ENCODE measurements at places on chromosomes 5 and 9. TPM values are rescaled to one million over a fixed set of nuclear protein-coding genes. Genes with fewer than 3 reads are reported as not detected.

PCDHB4 gene
- not detected for total RNA-seq

- no peak for DNase-seq
Measured at GRCh38 chr5:89421035-89421434, 538.1 kb upstream of the MEF2C start.

ZNF454 gene
- total RNA-seq, result 0.22 TPM

SLC6A7 gene
- not detected for total RNA-seq

DNA sequence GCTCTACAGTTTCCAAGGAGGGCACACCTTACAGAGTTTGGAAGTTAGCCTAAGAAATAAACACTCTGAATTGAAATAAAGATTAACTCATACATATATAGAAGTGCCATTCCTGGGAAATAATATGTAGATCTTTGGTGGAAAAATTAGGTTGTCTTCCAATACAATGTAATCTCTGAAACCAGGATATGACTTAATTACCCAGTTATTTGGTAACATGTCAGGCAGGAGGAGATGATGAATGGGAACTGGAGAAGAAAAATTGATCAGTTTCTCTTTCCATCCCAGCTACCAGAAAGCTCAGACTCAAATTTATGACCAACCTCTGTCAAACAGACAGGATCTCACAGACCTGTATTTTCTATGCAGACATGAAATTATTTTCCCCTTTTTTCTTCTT lies 215.2 kb upstream of the SNX2 start:
- DNase-seq, result no peak

DNA sequence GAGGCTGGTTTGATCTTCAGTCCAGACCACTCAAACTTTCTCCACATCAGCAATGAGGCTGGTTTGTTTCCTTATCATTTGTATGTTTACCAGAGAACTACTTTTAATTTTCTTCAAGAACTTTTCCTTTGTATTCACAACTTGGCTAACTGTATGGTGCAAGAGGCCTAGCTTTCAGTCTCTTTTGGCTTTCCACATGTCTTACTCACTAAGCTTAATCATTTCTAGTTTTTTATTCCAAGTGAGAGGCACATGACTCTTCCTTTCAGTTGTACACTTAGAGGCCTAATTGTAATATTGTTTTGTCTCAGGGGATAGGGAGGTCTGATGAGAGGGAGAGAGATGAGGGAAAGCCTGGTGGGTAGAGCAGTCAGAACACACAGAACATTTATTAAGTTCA lies 554.0 kb upstream of the ARRDC3 start:
- no peak for DNase-seq

MAML1 gene
- 50.6 TPM for total RNA-seq

DNA sequence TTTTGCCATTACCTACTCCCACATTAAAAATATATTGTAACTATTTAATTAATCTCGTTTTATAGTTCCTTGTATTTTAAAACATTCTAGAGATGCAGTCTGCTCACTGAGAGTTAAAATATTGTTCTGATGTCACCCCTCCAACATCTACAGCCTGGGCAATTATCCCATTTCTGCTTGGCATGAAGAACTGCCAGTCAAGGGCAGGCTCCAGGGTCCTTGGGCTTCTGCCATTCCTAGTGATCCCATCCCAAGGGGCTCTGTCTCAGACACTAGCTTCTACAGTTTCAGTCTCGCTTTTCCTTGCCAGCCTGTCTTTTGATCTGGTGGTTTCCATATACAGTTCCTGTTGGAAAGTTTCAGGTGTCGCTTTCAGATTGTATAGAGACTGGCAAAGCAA lies 287.2 kb downstream of the TMEM232 start:
- no peak for DNase-seq

DNA sequence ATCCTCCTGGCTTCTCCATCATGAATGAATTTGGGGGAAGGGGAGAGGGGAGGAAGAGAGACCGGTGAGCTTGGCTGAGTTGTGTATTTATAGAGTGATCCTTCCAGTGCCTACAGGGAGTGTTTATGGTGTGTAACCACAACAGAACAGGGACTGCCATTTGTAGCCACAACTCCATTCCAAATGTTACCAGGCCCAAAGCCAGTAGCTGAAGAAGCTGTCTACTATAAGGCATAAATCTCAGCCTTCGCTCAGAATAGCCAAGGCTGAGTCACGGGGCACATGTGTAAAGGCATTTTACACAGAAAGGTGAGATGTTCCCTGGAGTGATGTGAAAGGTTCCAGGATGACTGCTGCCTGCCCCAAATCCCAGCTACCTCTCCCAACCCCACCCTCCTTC lies 2.5 kb downstream of the TMEM252 start:
- no peak for DNase-seq

- no peak for DNase-seq
Measured at GRCh38 chr5:138491284-138491648, 26.0 kb downstream of the EGR1 start.

DNA sequence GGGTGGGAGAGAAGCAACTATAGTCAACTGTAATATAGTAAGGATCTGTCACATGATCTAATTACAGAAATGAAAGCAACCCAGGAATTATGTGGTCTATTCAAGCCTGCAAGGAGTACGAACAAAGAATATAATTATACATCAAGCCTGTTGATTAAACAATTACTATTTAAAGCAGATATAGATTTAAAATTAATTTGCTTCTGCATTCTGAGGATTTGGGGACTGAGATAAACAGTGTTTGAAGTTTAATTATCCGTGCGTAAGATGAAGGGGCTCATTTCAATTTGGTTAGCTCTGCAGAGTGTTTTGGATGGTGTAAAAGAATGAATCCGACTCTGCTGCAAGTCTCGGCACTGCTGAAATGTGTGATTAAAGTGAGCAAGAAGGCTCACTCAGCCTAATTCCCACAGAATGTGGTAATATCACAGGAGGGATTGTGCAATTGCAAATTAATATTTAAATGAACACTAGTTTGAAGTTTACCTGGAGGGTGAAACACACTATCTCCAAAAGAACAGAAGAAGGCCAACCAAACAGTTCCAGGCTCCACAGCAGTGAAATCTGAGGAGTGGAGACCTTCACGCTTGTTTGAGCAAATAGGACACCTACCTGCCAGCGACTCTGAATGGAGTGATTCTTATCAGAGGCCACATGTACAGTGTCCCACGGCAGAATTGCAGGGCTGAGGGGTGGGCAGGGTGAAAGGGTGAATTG lies 420.6 kb upstream of the SLC30A5 start:
- no peak for DNase-seq

C1QTNF3 gene
- total RNA-seq, result 11.9 TPM

CDX1 gene
- total RNA-seq, result not detected

HOMER1 gene
- 4.1 TPM for total RNA-seq

DNA sequence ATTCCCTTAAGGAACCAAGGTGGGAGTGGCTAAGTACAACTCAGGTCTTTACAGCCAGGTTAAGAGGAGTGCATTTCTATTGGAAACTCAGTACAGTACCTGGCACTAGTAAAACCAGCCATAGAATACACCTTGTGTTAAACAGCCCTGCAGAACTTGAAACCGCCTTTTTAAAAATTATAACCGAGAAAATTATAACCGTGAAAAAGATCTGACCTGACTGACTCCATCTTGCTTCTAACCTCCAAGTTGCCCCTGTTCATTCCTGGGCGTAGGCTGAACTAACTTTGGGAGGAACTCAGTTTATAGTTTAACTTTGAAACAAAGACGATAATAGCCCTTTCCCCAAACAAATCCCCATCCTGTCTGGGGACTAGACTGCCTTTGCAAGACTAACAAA lies 132.3 kb downstream of the SUSD1 start:
- no peak for DNase-seq

DNA sequence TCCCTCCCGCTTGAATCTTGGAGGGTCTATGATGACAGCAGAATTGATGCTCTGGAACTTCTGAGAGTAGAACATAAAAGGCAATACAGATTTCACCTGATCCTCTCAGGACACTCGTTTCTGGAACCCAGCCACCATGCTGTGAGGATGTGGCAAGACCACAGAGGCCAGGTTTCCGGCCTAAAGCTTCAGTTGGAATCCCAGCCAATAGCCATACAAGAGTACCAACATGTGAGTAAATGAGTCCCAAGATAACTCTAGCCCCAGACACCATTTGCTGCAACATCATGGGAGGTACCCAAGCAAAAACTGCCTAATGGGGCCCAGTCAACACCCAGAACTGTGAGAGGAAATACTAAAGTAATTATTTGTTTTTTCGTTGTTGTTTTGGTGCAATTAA lies 65.7 kb upstream of the MARCHF11 start:
- DNase-seq, result no peak

- no peak for DNase-seq
Measured at GRCh38 chr5:73763300-73764032, 137.5 kb downstream of the ARHGEF28 start.

GRCh38 chr5:40404613-40405012 lies 275.1 kb upstream of the PTGER4 start:
- peak; percentile 49 for DNase-seq

- no peak for DNase-seq
Measured at GRCh38 chr5:154543380-154543779, 65.4 kb upstream of the HAND1 start.

DNA sequence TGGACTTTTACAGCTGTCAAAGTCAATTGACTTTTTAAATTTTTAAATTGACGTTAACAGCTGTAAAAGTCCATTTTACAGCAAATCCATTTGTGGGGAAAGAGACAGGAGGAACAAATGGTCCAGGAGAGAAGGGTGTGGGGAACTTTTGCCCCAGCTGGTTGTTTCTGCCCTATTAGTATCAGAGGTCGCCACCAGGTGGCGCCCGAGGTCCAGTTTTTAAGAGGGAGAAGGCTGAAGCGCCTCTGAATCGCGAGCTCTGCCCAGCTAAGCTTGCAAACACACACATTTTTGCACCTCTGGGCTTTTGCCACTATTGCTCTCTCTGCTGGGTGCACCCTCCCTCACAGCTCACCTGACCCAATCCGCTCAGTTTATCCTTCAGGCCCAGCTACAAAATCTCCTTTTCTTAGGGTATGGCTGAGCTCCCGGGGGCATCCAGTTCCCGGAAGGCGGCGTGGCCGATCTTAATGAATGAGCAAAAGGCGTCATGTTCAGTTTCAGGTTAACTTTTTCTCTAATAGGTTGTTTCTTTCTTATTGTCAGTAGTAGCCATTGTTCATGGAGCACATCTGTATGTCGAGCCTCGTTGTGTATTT lies 6.3 kb upstream of the TTLL11 start:
- DNase-seq, result peak; percentile 85

- DNase-seq, result no peak
Measured at GRCh38 chr5:85500869-85501268, 1116.2 kb upstream of the EDIL3 start.

DNA sequence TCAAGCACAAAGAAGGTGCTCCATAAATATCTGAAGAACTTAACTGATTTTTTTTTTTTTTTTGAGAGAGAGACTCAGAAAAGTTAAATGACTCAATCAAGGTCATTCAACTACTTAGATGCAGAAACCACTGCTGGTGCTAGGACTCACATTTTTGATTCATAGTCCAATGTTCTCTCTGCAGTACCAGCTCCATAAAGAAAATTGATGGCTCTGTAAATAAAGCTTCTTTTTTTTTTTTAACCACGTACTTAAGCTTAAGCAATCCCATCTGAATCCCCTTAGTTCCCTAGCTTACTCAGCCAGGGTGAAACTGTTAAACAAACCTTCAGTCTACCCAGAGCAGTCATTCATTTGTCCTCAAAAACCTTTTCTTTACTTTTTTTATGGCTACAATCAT lies 657.0 kb upstream of the WWC1 start:
- no peak for DNase-seq

DNA sequence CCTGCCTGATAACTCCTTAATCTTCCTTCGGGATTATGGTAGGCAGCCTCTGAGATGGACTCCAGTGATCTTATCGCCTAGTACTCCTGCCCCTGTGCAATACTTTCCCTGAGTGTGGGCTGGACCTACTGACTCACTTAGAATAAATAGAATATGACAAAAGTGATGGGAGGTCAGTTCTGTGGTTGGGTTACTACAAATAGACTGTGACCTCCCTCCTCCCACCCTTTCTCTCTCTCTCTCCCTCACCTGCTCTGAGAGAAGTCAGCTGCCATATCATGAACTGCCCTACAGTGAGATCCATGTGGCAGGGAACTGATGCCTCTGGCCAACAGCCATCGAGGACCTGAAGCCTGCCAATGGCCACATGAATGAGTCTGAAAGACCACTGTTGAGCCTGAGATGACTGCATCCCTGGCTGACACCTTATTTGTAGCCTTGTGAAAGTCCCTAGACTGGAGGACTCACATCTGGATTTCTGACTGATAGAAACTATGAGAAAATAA lies 31.7 kb downstream of the NRG2 start:
- no peak for DNase-seq

GDF9 gene
- total RNA-seq, result 0.67 TPM

- peak; percentile 66 for DNase-seq
Measured at GRCh38 chr5:137752905-137753690, 1.1 kb downstream of the HNRNPA0 start.

DNA sequence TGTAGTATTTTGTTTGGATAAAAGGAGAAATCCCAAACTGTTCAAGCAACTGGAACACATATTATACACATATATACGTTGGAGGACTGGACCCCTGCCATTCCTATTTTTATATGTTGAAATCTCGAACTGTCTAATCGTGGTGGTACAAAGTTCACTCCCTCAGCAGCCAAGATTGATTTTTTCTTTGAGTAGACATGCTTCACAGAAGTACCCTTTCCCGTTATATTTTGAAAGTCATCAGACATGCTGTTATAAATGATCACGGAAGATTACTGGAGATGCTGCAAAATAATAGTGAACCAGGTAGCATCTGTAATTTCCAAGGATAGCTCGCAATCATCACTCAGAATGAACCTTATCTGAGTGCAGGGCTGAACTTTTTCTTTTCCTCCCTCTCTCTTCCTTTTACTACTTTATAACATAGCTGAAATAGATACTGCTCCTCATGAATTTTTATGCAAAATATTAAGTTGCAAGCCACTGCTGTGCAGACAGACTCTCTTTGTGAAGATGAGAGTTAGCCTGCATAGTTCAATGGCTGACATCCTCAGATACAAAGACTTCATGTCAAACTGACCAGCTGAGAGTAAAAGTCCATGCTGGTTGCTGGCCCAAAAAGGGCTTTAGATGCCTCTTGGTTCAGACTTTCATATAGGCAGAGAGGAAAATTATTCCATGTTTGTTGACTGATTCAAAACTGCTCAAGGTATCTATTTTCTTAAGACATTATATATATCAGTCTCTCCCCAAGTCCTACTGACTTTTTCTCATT lies 451.9 kb downstream of the TMEM38B start:
- DNase-seq, result no peak

DNA sequence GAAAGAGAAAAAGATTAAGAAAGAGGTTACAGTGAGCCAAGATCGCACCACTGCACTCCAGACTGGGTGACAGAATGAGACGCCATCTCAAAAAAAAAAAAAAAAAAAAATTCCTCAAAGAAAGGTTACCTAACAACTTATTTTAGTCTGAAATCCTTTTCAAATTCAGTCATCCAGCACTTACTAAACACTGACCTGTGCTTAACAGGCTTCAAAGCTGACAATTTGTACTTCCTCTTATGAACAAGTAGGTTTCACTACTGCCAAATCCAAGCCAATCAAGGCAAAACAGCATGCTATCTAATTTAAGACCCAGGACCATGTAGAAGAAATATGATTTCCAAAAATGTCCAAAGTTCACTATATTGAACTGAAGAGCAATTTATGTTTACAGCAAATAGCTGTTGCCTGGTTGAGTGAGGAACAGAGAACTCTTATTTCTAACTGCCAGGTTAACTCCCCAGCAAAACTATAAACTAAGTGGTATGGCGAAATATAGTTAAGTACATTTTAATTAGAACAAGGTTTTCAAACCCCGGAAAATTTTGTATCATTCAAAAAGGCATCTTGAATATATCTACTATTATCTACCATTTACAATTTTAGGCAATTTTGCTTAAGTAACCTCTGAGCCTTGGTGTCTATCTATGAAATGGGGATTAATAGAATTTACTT lies 13.4 kb downstream of the PWWP2A start:
- peak; percentile 29 for DNase-seq
